ENCODE measurements at places on chromosomes 6 and 20.

- peak; percentile 13 for DNase-seq
Observed at GRCh38 chr20:47796971-47797370, 11.7 kb upstream of the SULF2 start.

DNA sequence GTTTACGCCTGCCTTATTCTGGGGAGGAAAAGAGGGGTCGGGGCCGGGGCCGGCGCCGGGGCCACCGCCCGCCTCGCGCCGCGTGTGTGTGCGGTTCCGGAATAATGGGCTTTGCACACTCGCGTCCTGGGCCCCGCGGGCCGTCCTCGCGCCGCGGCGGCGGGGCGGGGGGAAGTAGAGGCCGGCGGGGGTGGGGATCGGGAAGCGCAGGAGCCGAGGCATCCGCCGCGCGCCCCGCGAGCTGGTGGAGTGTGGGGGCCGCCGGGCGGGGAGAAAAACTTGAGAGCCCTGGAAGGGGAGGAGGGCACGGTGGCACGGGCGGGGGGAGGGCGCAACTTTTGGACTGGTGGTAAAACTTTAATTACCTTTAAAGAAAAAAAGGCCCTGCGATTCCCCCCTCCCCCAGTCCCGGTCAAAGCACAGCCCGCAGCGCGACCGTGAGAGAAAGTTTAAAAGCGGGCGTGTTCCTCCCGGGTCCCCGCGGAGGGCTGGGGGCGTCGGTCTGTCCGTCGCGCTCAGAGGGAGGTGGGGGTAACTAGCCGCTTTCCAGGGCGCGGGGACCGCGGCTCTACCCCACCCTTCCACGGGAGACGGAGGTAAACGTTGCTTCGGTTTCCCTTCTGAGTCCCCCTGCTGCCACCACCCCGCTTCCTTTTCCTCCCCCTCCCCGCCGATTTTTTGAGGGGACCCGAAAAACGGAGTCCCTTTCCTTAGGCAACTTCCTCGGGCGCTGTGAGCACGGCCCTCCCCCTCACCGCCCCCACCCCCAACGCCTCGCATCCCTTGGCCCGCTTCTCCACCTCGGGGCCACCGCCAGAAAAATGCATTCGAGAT is 1.9 kb downstream of the L3MBTL3 start:
- peak; percentile 63 for DNase-seq

DNA sequence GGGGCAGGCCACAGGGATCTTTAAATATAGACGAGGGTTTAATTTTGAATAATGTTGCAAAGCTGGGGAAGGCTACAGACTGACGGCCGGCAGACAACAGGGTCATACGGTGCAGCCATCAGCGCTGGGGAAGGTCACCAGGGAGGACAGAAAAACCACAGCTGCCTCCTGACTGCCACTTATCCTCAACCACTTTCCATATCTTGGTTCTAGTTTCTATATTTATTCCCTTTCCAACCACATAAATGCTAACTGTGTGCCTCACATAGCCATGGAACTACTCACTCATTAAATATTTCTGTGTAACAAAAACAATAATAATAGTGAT is 85.7 kb upstream of the AGPAT4 start:
- no peak for DNase-seq

GRCh38 chr20:42100137-42100704 is 482.0 kb upstream of the CHD6 start:
- no peak for DNase-seq

DNA sequence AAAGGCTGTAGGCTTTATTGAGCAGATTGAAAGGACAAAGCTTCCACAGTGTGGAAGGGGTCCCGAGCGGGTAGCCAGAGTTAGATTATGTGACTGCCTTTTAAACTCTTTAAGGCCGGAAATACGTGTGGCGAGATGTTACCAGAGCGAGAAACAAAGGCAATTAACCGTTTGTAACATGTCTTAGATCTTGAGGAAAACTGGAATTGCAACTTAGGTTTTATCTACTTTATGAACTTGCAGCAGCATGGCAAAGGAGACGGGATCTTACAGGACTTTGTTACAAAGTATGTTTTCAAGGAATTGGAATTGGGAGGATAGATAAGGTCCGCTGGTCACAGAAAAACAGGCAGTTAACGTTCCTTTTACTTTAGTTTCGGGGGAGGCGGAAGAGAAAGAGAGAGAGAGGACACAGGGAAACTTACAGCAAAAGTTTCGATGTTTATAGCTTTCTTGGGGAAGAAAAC is 594.7 kb upstream of the ADGRB3 start:
- DNase-seq: no peak

- no peak for DNase-seq
Observed at GRCh38 chr6:134956676-134957075, 6.8 kb upstream of the ALDH8A1 start.

DNA sequence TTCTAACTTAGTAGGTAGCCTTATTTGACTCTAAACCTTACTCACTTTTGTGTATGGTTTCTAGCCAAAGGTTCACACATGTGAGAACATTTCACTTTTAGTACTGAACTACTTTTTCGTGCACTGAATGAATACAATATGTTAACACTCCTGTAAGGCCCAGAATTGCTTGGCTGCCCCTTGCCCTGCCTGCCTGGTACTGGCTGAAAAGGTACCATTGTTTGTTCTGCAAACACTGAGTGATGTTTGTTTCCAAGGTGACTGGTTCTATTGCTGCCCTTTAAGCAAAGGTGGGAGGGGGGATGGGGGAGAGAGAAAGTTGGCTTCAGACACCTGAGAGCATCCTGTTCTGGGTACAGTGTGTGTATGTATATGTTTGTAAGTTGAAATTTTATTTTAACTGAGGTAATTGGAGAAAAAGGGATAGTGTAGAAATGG is 31.2 kb downstream of the RREB1 start:
- DNase-seq: no peak

GRCh38 chr6:119110601-119111548 is 32.4 kb upstream of the FAM184A start:
- no peak for DNase-seq

DNA sequence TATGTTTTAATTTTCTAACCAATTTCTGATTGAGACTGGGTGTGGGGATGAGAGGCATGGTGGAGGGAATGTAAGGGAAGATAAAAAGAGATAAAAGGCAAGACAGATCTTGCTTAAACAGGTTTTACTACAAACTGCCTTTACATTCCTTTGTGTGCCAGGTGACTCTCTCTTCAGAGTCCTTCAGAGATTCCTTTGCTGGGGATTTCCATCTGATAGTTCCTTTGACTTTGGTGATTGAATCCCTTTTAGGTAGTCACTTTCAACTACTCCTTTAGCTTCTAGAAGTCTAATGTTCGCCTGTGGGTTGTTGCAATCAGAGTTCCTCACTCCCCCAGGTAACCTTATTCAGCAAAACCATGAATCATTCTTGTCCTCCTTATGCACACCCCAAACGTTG is 283.3 kb upstream of the MANEA start:
- no peak for DNase-seq

- peak; percentile 75 for DNase-seq
Observed at GRCh38 chr20:46349035-46349741, 40.9 kb upstream of the CDH22 start.

- peak; percentile 71 for DNase-seq
Observed at GRCh38 chr20:62156592-62157386, 13.2 kb downstream of the SS18L1 start.

- no peak for DNase-seq
Observed at GRCh38 chr6:83231146-83231545, 38.0 kb downstream of the RWDD2A start.

GRCh38 chr6:24775520-24776058 is 852 bp downstream of the GMNN start:
- DNase-seq: no peak

DNA sequence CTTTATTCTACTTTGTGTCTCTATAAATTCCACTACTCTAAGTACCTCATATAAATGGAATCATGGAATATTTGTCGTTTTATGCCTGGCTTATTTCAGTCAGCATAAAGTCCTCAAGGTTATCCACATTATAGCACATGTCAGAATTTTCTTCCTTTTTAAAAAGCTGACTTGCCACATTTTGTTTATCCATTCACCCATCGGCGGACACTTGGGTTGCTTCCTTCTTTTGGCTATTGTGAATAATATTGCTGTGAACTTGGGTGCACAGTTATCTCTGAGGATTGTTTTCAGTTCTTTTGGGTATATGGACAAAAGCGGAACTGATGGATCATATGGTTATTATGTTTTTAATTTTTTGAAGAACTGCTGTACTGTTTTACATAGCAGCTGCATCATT is 39.1 kb upstream of the ME1 start:
- DNase-seq: no peak

DNA sequence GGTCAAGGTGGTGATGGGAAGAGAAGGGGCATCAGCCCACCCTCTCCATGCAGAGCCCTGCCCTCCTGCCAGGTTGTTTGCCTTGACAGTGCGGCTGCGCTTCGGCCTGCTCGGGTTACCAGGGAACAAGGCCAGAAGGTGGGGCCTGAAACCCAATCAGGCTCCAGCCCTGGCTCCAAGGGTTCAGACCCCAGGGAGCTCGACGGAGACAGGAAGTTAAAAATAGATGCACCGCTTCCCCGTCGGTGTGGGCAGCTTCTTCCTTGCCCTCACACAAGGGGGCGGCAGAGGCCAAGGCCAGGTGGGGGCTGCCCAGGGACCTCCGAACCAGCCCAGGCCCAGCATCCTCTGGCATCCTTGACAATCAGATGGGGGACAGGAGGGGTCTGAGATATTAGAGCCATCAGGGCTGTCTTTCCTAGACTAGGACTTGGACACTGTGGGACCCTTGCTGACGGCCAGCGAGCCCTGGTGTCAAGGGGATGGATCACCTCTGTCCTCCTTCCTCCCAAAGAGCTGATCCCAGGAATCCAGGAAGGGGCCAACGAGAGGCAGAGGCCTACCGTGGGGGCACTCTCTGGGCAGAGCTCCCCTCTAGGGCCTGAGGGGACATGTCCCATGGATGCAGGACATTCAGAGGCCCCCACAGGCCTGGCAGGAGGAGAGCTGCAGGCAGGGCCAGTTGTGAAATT is 65.2 kb downstream of the RIPOR3 start:
- no peak for DNase-seq

- no peak for DNase-seq
Observed at GRCh38 chr20:47551841-47552240, 50.2 kb downstream of the NCOA3 start.

GRCh38 chr6:159886270-159886669 is 4.5 kb upstream of the MAS1 start:
- DNase-seq: no peak

DNA sequence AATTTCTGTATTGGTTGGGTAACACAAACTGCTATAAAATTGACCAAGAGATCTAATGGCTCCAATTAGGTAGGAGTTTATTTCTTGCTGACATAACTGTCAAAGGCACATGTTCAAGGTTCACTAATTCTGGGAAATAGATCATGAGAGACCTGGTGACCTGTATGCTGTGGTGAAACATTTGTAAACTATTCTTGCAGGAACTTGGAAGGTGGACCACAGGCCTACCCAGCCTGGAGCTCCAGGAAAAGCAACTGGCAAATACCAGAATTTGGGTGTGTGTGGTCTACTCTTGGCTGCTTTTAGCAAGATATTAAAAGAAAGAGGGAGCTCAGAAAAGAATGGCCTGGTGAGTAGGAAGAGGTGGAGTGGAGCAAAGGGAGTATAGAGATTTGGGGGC is 184.6 kb downstream of the QKI start:
- DNase-seq: no peak

DNA sequence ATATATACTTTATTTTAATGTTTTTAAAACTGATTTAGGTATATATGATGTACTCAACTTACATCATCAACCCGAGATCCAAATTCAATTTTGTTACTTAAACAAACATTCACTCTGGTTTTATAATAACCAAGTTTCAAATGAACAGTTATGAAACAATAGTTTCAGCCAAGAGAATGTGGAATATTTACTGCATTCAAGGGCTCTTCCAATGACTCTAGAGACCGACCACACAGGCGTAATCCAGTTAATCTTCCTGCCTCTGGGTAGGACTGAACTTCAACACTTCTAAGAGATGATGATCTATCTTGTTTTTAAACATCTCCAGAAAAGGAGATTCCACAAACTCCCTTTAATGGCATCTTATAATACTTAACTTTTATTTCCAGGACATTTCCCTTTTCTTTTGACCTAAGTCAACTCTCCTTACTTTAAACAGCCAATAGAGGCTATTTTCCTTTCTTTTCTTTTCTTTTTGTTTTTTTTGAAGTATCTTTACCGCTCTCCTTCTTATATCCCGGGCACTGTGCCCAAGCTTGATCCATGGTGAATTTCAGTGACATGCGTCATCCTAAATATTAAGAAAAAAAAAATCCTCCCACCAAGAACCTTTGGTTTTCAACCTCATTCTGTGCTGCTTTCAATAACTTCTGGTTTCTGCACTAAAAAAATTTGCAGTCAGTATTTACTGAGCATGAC is 110.1 kb downstream of the KIF13A start:
- DNase-seq: peak; percentile 46

- no peak for DNase-seq
Observed at GRCh38 chr6:65637289-65638046, 69.6 kb downstream of the EYS start.

DNA sequence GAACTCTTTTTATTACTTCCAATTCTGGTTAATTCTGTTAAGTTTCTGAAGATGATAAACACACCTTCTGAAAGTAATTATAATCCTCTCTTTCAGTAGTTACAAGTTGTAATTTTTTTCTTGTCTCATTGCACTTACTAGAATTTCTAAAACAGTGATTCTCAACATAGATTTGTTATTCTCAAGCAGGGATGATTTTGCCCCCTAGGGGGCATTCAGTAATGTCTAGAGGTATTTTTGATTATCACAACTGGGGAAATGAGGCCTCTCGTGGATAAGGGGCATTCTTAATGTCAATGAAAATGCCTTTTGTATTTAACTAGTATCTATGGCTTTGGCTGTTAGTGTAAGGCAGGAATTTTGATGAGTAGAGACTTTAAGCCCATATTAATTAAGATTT is 39.4 kb upstream of the MAFB start:
- DNase-seq: no peak

GRCh38 chr6:28772480-28773381 is 151.1 kb downstream of the TRIM27 start:
- DNase-seq: no peak

DNA sequence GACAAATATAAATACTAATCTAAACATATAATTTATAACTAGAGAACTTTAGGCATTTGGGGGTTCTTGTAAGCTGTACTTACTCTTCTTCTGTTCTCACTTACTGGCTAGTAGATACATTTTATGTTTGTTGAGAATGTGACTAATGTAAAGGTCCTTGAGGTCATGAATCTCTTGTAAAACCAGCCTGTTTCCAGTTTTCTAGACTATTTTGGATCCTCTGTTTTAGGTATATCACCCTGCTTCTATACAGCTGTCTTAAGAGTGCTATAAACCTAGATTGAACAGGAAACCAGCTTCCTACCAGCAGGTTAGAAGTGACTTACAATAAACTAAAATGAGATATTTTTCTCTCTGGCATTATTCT is 134.2 kb downstream of the PLCB4 start:
- no peak for DNase-seq
